Activated CD4-positive, CD25-positive, alpha-beta regulatory T cell treated with anti-CD3 and anti-CD28 coated beads, Interleukin-2, amount 50 U/mL, for 16 hours (primary cell): ENCODE measurements at places on chromosomes 6 and 20.

- no peak for DNase-seq
Measured at GRCh38 chr20:51337126-51337805, 205.3 kb downstream of the NFATC2 start.

GRCh38 chr6:134564705-134565104 lies 246.8 kb upstream of the SGK1 start:
- DNase-seq: no peak

DNA sequence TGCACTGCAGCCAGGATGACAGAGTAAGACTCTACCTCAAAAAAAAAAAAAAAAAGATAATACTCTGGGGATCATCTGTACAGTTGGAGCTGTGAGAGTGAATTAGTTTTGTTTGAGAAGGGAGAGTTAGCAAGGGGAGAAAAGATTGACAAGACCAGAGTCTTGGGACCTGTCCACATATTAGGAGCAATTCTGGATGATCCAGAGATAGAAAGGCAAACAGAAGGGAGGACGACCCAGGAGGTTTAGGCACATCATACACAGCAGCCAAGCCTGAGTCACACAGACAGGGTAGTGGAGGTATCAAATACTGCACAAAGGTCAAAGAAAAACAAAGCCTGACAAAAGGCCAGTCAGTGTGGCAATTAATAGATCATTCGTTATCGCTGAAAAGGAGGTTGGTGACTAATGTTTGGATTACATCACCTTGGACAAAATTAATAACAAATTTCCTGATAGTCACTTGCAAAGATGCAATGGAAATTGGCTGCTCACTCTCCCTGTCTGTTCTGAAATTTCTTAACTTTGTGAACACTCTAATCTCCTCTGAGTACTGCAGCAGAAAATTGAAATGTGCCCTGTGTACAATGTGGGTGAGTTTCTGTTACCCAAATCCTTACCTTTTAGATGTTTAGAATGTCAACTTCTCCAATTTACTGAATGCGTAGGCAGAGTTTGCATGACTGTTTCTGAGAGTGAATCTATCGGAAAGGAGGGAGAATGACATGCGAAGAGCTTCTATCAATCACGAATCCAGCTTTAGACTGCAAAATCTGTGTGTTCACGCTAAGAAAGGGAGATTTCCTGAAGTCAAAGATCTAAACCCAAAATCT lies 105.4 kb downstream of the TSHZ2 start:
- no peak for DNase-seq

GRCh38 chr6:146191612-146192011 lies 162.8 kb downstream of the GRM1 start:
- no peak for DNase-seq
